Left kidney (tissue), 8 donors: ENCODE measurements at places on chromosomes 4 and X.

DNA sequence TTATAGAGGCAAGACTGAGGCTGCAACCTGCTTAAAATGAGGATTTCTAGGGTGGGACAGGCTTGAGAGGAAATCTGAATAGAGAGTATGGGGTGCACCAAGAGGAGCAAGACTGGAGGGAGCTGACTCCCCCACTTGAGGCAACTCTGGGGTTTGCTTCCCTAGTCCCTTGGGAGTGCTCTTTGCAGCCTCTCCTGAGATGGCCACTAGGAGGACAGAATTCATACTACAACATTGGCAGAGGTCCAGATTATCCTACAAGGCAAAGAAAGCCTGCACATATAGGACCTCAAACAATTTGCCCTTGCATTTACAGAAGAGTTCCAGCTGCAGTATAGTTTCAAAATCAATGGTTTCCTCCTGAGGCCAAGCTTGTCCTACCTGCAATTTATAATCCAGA, 830.9 kb downstream of the TECRL start:
- no peak for DNase-seq

- no peak for DNase-seq
Measured at GRCh38 chr4:79922011-79922410, 151.0 kb downstream of the ANTXR2 start.

DNA sequence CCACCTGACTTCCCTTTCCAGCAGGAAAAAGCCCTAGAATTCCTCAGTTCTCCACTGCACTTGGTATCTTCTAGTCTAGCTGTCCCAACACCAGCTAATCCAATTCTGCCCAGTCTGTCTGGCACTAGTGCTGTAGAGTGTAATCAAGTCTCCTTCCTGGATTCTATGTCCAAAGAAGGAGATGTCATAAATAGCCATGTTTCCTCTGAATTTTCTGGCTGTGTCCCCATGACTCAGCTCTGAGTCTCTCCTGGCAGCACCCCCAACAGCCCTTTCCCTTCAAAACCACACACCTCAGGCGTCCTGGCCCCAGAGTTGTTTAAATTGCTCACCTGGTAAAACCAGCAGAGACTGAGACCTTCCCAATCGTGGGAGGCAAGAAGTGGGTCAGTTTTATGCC, 197.2 kb downstream of the GRXCR1 start:
- no peak for DNase-seq

- DNase-seq, result no peak
Measured at GRCh38 chr4:41268721-41269517, 12.2 kb downstream of the UCHL1 start.

DNA sequence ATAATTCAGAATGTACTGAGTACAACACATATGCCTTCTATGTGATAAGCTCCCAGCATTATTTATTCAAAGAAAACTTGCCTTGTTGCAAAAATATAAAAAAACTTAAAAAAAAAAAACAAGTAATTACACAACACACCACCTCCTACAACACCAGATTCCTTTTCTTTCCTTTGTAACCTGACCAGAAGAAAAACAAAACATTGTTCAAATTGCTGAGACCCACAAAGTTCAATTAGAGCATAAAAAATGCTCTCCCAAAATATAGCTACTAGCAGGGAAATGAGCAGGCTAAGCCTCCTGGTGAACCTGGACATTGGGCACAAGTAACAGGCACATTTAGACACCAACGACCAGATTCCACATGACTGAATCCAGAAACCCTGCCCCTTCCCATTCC, 38.3 kb downstream of the MECP2 start:
- DNase-seq, result no peak

- DNase-seq, result no peak
Measured at GRCh38 chrX:56025872-56026571, 206.1 kb upstream of the KLF8 start.

DNA sequence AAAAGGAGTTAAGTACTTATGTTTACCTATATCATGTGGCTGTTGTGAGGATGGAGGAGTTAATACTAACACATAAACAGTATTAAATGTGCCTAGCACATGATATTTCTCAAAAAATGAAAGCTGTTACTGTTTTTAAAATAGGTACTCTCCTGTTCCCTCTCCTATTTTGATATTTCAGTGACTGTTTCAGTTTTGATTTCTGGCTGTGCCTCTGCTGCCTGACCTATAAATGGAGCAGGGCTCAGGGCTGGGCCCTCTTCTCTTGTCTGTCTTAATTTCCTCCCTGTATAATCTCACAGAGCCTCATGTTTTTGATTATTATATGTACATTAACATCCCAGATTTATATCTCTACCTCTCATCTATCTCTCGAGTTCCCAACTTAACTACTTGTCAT, 93.3 kb downstream of the UGT8 start:
- no peak for DNase-seq

- no peak for DNase-seq
Measured at GRCh38 chrX:140180585-140180984, 215.3 kb upstream of the CXorf66 start.

DNA sequence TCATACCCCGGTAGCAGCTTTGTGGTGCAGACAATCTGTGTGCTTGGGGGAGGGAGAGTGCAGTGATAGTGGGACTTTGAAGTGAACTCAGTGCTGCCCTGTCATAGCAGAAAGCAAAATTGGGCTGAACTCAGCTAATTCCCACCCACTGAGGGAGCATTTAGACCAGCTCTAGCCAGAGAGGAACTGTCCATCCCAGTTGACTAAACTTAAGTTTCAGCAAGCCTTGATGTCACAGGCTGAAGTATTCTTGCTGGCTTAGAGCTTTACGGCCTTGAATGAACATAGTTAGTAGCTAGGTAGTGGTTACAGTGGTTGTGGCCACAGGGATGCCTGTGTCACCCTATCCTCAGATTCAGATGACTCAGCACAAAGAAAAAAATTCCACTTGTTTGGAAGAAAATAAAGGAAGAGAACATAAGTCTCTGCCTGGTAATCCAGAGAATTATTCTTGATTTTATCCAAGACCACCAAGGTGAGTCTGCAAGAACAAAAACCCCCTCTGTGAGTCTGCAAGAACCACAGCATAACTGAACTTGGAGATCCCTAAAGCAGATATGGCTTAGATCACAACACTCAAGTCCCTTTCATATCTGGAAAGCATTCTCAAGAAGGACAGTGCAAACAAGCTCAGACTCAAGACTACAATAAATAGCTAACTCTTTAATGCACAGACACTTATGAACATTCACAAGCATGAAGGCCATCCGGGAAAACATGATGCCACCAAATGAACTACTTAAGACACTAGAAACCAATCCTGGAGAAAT, 39.4 kb downstream of the ADH7 start:
- no peak for DNase-seq

DNA sequence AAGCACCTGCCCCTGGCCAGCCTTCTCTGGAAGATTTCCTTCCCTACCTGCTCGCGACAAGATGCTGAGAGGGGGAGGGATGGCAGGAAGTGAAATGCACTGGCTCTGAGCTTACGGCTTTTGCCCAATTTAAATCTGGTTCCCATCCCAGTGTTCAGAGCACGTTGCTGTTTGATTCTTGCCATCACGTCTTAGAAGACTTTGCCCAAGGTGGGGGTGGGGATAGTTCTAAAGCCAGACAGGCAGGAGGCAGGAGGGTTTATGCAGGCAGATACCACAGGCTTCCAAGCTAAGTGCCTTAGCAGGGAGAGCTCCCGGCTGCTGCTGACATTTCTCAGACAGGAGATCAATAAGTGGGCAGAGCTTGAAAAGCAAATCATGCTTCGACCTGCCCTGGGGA, 393.9 kb downstream of the MID1IP1 start:
- DNase-seq, result no peak

DNA sequence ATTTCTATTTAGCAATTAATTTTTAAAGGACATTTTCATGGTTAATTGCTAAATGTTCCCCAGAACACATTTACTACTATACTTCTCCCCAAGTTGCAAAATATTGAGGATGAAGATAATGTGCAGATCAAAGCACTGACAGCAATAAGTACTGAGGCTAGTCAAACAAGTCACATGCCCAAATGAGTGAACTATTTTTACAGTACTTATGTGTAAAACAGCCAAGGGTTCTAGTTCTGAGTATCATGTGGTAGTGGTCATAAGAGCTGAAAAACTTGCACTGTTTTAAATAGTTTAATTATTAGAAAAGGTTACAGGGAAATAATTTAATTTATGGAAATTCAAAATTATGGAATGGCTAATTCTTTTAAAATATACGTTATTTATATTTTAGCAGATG, 3.8 kb downstream of the GALNTL6 start:
- DNase-seq, result no peak
